ENCODE measurements at places on chromosomes 7 and 10. TPM values are rescaled to one million over a fixed set of nuclear protein-coding genes. Genes with fewer than 3 reads are reported as not detected.

- DNase-seq = no peak
These were observed 16.3 kb downstream of the PI4K2A start for GRCh38 chr10:97656777-97657176.

- no peak for DNase-seq
These were observed 95.2 kb downstream of the WDR37 start for GRCh38 chr10:1151076-1152033.

GRCh38 chr10:86263209-86263608 lies 103.4 kb downstream of the GRID1 start:
- DNase-seq = no peak

- DNase-seq = no peak
These were observed 81.2 kb downstream of the HIPK2 start for GRCh38 chr7:139696552-139696951.

FBXL13 gene
- total RNA-seq = 0.36 TPM

Data from left ventricle myocardium inferior (tissue), 1 donor.